ENCODE measurements at places on chromosomes 5 and 9. TPM values are rescaled to one million over a fixed set of nuclear protein-coding genes. Genes with fewer than 3 reads are reported as not detected.

DNA sequence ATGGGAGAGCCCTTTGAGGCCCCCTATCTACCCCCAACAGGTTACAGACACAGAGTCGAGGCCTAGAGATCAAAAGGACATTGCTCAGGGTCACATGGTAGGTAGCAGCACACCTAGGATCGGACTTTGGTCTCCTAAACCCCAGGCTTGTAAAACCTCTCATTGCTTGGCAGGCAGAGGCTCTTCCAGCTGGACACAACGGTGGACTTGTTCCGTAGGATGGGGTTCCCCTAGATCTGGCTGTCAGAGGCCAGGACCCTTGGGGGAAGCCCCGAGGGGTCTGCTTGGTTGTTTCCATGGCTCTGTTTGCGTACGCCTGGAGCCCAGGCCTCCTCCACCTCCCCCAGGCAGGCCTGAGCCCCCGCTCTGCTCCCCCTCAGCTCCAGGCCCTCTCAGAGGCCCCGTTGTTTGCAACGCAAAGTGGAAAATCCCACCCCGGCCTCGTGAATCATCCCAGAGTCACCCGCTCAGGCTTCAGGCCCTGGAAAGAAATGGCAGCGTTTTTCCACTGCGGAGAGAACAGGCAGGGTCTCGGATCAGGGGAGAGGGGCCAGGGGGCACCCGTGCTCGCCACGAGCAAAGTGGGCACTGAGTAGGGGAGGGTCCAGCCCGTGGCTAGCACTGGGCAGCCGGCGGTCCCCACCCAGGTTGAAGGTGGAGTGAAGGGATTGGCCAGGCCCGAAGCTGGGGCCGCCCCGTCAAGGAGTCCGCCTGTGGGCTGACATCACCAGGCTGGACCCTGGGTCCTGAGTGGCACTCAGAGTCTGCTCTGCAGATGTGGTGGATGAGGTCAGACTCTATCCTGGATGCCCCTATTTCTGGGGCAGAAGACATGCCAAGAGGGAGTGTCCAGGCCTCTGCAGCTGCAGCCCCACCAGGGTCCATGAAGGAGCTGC is 19.8 kb downstream of the COL27A1 start:
- no peak for DNase-seq

PCDHGA12 gene
- 26.0 TPM for total RNA-seq

DNA sequence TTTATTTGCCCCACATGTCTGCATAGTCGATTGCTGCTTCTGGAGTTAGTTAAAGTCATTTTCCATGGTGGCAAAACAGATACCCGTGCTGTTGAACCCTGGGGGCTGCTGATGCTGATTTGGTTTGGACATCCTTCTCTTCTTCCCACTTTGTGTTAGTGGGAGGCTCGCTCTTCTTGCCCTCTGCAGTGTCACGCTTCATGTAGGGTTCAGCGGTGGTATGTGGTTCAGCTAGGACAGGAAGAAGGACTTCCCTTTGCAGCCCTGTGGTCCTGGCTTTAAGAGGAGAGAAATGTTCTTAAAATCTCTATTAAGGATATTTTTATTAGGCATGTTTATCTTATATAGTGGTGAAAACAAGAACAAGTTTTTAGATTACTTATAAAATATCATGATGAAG is 36.2 kb downstream of the SLC36A1 start:
- DNase-seq, result no peak

DNA sequence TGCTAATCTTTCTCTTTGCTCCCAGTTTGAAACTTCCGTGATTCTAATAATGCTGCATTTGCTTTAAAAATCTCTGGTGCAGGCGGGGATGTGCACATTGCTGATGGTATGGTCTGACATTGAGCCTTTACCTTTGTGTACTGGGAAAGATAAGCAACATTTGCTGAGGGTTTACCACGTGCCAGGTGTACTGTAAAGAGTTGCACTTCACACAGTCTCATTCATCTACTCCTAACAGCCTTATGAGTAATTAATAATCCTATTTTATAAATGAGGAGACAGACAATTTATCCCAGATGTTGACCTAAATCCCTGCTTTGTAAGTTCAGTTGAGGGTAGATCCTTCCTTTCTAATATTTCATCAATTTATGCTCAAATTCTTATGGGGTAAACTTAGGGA is 726 bp upstream of the ADGRV1 start:
- DNase-seq, result no peak

DNA sequence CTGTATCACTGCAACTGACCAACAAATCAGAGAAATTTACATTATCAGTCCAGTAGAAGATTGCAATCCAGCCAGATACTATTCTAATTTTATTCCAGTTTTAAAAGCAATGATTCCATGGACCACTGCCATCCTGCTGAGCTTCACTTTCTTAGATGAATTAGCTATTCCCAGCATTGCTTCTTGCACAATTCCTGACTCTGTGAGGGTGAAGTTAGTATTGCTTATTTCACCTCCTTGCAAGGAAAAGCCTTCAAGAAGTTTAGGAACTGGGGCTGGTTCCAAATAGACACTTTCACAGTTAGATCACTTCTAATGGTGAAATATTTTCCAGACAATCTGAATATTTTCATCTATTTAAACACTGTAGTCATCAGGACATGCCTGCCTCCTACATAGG is 338.6 kb upstream of the TNC start:
- DNase-seq, result peak; percentile 11

SNCAIP gene
- total RNA-seq, result 8.5 TPM

DNA sequence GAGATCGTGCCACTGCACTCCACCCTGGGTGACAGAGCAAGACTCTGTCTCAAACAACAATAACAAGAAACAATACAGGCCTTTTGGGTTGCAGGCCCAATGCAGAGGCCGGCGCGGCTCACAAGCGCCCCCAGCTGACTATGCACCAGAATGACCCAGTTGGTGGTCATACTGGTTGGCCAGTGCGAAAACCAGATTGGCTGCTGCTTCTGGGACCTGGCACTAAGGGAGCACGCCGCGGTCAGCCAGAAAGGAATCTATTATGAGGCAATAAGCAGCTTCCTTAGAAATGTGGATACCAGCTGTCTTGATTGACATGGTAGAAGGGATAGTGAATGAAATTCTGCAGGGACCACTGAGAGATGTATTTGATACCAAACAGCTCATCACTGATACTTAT is 35.0 kb downstream of the RANBP17 start:
- no peak for DNase-seq

GRCh38 chr5:76341651-76342334 is 61.3 kb upstream of the IQGAP2 start:
- no peak for DNase-seq

DNA sequence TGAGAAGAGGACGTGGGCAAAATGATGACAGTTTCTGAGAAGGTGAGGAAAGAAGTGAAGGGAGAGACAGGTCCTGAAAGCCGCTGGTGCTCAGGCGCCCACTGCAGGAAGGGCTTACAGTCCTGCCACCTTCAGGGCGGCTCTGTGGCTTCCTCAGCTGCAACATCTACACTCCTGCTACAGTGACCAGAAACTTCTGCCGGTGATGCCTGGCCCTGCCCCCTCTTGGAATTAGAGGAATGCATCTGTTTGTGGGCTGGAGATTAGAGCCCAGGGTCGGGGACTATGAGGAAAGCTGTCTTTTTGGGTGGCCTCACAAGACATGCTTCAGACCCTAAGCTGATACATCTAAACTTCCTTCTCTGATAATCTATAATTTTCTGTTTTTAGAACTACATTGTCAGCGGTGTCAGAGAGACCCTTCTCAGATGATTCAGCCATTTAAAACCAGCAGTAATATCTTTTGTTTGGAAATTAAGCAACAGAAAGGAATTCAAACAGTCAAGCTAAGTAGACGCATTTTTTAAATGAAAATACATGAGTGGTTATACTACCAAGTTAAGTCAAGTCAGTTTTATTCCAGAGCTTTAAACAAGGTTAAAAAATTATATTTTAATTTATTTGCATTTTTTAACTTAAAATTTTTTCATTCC is 30.4 kb downstream of the PRDM6 start:
- DNase-seq, result no peak

ATP10B gene
- 0.99 TPM for total RNA-seq
